ENCODE measurements at places on chromosomes 12 and 14. TPM values are rescaled to one million over a fixed set of nuclear protein-coding genes. Genes with fewer than 3 reads are reported as not detected.

PIWIL1 gene
- 0.17 TPM for total RNA-seq

CATSPERB gene
- total RNA-seq: 0.44 TPM

GLT1D1 gene
- total RNA-seq: 19.8 TPM

KRT6B gene
- total RNA-seq: not detected

PLEKHH1 gene
- total RNA-seq: 30.3 TPM

TAS2R50 gene
- 3.9 TPM for total RNA-seq

PAWR gene
- 25.9 TPM for total RNA-seq

DIO2 gene
- 9.0 TPM for total RNA-seq
